Lung microvascular endothelial cell (primary cell): ENCODE measurements at places on chromosomes 1 and 21. TPM values are rescaled to one million over a fixed set of nuclear protein-coding genes. Genes with fewer than 3 reads are reported as not detected.

Gene MANEAL
- 0.65 and 1.6 TPM in 2 replicates for total RNA-seq

Gene NBPF19
- 0.99 and 1.5 TPM in 2 replicates for total RNA-seq

Gene PTPN22
- under 0.01 and 0.44 TPM in 2 replicates for total RNA-seq

Gene GON4L
- 14.6 and 27.4 TPM in 2 replicates for total RNA-seq

Gene TMEM52
- total RNA-seq, result under 0.01 and 0.20 TPM in 2 replicates

Gene AMY1C
- not detected in 2 replicates for total RNA-seq

Gene BEST4
- under 0.01 TPM in 1 of 2 replicates, not detected in the other for total RNA-seq

Gene CYP4B1
- not detected in 2 replicates for total RNA-seq

Gene SPRR2G
- not detected in 2 replicates for total RNA-seq
